Ovary (tissue), 10 donors: ENCODE measurements at places on chromosomes 4 and X.

DNA sequence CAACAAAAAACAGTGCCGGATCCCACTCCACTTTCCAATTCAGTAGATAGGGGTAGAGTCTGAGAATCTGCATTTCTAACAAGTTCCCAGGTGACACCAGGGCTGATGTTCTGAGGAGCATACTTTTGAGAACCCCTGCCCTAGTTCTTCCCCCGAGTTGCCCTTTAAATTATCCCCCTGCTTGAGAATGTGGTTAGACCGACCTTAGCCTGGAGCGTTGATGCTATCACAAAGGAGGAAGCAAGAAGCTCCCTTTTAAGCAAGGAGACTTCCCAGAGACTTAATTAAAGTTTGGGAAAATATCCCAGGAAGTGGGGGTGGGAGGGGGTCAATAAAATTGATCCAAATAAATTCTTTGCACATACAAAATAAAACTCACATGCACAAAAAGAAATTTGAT lies 485.9 kb downstream of the SMARCA1 start:
- DNase-seq = no peak

GRCh38 chrX:140389331-140389730 lies 115.5 kb downstream of the SOX3 start:
- DNase-seq = no peak

GRCh38 chr4:73066928-73067327 lies 2.6 kb downstream of the COX18 start:
- no peak for DNase-seq

DNA sequence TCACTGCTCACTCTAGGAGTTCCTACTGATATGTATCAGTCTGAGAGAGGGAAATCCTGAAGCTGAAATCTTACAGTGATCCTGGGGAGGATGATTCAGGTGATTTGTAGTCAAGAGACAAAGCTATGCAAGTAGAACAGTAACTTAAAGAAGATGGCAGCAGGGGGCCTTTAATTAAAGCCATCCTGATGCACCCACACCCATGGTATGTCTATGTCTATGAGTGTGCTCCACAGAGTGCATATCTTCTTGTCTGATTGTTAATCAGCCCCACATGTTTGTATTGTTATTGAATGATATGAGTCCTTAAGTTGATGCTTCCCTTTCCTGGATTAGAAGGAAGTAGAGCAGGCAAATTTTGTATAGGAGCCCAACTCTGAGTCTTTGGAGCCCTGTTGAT lies 78.8 kb downstream of the NHS start:
- DNase-seq = no peak

GRCh38 chr4:61511716-61512488 lies 311.8 kb downstream of the ADGRL3 start:
- no peak for DNase-seq

DNA sequence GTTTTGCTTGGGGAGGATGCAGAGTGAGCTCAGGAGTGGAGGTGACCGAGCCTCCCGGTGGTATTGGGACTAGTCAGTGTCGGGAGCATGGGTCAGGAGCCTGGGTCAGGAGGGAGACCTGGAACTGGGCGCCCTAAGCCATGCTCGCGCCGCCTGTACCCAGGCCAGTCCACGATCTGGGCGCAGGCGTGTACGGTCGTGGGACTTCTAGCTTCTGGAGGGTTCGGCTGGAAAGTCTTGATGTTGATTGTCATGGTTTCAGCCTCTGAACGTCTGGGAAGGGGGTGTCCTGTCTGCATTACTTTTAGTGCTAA lies 244 bp downstream of the EIF2S3 start:
- no peak for DNase-seq

- DNase-seq = no peak
Observed at GRCh38 chr4:95232358-95233156, 316.2 kb downstream of the UNC5C start.

DNA sequence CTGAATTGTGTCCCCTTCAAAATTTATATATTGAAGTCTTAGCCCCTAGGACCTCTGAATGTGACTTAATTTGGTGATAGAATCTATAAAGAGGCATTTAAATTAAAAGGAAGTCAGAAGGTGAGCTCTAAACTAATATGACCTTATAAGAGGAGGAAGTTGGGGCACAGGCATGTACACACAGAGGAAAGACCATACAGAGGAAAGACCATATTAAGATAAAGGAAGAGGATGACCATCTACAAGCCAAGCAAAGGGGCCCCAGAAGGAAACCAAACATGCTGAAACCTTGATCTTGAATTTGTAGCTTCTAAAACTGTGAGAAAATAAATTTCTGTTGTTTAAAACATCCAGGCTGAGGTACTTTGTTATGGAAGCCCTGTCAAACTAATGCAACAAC lies 26.9 kb upstream of the CYBB start:
- DNase-seq = no peak

GRCh38 chr4:125550769-125551168 lies 236.0 kb downstream of the FAT4 start:
- DNase-seq = no peak

GRCh38 chr4:84317513-84317912 lies 181.6 kb downstream of the NKX6-1 start:
- DNase-seq = no peak

GRCh38 chrX:11664211-11665167 lies 1.2 kb downstream of the ARHGAP6 start:
- peak; percentile 27 for DNase-seq

- DNase-seq = no peak
Observed at GRCh38 chrX:144566592-144566991, 680.7 kb upstream of the SPANXN1 start.

- DNase-seq = no peak
Observed at GRCh38 chrX:132426695-132427281, 62.0 kb downstream of the MBNL3 start.

- DNase-seq = peak; percentile 12
Observed at GRCh38 chr4:1723131-1723801, 1.9 kb downstream of the TACC3 start.

GRCh38 chr4:113951263-113951662 lies 28.2 kb downstream of the ARSJ start:
- DNase-seq = peak; percentile 45

- DNase-seq = no peak
Observed at GRCh38 chr4:140603286-140603685, 34.5 kb upstream of the UCP1 start.

DNA sequence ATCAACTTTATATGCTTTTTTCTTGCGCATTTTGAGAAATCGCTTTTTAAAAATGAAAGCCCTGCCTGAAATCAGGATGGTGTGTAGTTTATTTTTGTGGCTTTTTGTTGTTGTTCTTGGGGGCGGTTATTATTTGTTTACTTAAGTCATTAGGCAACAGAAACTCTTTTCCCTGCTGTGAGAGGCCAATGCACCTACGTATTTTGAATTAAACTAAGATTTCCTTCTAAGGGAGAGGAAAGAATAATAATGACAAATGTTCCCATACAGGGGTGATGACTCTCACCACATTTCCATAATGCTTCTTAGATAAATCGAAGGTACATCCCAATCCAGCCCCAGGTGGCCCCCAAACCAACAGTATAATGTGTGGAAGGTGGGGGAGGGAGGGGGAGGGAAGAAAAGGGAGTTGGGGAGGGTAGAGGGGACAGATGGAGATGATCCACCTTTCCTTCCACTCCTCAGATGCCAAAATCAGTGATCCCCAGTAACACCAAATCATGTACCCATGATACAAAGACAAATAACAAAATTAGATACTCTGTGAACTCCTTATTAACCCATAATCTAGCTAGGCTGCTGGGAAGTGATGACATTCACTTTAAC lies 39.6 kb downstream of the ZNF827 start:
- no peak for DNase-seq

DNA sequence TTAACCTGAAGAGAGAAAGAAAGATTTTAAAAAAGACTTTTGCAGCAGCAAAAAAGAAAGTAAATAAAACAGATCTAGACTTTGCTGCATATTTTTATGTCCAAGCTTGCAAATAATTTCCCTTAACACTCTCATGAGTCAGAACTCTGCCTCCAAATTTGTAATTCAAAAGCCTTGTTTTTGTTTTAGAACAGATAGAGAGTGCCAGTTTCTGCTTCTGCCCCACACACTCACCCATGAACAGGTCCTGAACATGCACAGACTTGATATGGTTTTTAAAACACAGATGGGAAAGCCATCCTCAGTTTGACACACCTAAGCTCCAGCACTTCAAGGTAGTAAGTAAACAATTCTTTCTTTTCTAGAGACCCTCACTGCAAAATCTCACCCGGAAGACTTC lies 39.7 kb upstream of the VCX3B start:
- DNase-seq = no peak

- no peak for DNase-seq
Observed at GRCh38 chr4:6221301-6221850, 21.0 kb upstream of the JAKMIP1 start.

- no peak for DNase-seq
Observed at GRCh38 chrX:1493412-1493811, 40.7 kb upstream of the ASMTL start.
